ENCODE measurements at places on chromosomes 7 and 10.

GRCh38 chr10:43417950-43418768 is 9.2 kb upstream of the HNRNPF start:
- DNase-seq = no peak

DNA sequence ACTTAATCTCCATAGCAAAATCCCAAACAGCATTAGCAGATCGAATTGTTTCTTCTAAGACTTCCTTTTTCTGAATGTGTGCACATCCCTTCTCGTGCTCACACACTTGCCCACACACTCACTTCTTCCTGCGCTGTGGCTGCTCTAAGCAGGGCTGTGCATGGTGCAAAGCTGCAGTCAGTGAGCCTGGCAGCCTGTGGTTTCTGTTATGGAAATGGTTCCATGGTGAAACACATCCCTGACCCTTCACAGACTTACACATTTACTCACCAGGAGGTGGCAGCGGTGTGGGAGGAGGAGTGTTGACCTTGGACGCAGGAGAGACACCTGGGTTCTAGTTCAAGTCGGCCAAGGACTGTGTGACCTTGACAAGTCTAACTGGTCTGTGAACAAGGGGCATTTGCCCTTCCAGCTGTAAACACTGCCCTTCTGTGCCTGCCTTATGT is 24.9 kb downstream of the MTURN start:
- no peak for DNase-seq

- DNase-seq = no peak
Observed at GRCh38 chr7:55109404-55110167, 90.8 kb downstream of the EGFR start.

DNA sequence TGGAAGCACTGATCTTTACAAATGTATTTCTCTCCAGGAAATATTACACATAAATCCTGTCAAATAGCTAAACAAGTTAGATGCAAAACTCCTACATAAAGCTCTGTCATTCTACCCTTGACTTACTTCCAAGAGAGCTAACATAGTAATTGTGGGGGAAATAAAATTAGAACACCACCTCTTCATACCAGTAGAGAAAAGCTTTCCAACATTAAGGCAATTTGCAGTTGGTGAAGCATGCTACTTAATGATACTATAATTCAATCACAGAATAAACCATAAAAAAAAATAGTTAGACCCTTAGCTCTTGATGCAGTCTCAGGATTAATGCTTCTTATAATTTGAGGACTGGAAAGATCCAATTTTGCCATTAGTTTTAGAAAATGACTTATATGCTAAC is 35.2 kb downstream of the SEMA3A start:
- DNase-seq = no peak

- DNase-seq = no peak
Observed at GRCh38 chr7:85191383-85191782, 4.5 kb upstream of the SEMA3D start.

- no peak for DNase-seq
Observed at GRCh38 chr10:121910673-121911420, 17.0 kb downstream of the ATE1 start.

- DNase-seq = no peak
Observed at GRCh38 chr10:77357185-77357584, 280.4 kb downstream of the KCNMA1 start.

GRCh38 chr10:86178401-86179152 is 188.0 kb downstream of the GRID1 start:
- no peak for DNase-seq

GRCh38 chr7:77308792-77309191 is 107.4 kb downstream of the GSAP start:
- DNase-seq = no peak

GRCh38 chr10:28374036-28374435 is 71.2 kb upstream of the MPP7 start:
- DNase-seq = no peak

GRCh38 chr7:55439627-55440026 is 74.5 kb downstream of the LANCL2 start:
- DNase-seq = no peak

DNA sequence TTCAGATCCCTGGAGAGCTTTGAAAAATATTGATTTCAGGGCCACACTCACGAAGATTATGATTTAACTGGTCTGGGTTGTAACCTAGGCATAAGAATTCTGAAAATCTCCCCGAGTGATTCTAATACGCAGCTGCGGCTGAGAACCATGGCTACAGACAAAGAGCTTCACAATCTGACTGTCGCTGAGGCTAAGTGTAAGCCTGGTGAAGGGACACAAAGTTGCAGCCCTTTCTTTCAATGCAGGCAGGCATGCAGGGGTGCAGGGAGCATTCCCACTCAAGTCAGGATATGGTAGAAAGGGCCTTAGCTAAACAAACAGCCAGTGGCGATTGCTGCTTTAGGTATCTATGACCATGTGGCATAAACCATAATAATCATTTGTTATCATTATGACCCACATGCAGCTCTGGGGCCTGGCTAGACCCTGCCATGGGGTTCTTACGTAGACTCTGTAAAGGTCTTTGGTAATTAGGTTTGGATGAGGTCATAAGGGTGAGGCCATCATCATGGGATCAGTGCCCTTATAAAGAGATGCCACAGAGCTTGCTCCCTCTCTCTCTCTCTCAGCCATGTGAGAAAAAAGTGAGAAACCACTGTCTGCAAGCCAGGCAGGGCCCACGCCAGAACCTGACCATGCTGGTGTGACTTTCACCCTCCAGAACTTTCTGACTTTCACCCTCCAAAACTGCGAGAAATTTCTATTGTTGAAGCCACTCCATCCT is 88.4 kb upstream of the LANCL2 start:
- no peak for DNase-seq

- DNase-seq = no peak
Observed at GRCh38 chr10:78658645-78659597, 409.8 kb upstream of the ZMIZ1 start.

GRCh38 chr10:122499491-122499941 is 38.2 kb downstream of the HTRA1 start:
- DNase-seq = no peak

DNA sequence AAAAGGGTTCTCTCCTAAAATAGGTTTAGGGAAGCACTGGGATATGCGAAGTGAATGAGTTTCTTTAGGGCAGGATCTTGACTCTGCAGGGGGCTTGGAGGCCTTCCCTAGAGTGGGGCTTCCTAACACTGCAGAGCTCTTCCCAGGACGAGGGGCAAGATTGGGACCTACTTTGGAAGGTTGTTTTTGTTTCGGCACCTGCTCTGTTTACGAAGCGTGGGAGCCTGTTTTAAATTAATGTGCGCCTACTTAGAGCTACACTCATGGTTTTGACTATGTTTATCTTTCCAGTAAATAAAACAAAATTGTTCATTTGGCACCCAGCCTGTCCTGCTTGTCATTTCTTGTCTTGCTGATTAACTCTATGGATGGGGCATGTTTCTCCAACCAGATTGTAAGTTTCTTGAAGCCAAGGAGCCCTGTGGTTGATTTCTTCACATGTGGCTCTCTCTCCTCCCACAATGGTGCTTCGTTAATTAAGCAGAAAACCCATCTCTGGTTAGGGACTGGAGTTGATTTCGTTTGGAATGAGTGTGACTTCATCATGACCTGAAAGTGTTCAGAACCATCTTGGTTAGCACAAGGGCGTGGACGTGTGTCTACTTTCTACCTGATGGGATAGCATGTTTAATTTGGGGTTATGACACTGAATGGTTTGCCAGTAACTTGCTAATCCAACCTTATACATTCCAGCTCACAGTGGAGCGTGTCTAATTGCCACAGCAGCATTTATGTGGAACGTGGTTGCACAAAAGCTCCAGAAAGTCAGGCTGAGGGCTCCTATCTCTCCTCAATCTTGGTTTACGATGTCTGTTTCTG is 98.1 kb downstream of the TCF7L2 start:
- DNase-seq = no peak

DNA sequence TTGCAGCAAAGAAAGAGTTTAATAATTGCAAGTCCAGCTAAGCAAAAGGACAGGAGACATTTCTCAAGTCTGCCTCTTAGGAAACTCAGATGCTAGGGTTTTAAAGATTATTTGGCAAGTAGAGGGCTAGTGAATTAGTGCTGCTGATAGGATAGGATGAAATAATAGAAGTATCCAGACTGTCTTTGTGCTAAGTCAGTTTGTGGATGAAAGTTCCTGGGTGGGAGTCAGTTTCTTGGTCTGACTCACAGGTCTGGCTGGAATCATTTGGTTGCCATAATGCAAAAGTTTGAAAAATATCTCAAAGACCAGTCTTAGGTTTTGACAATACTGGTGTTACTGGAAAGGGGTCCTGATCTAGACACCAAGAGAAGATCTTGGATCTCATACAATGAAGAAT is 42.6 kb upstream of the INHBA start:
- DNase-seq = no peak

DNA sequence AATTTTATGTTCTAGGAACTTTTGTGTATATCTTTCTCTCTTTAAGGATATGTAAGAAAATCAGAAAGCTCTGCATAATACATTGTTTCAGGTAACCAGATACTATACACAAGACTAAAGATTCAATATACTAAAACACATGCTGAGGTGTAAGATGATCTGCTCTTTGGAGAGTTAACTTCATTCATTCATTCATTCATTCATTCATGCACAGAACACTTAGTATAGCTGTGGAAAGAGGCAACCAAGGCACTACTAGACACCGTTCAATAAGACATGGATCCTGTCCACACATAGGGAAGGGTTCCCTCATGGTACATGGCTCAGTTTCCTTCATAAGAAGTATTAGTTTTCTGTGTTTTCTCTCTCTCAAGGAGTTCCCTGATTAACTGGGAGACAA is 207.6 kb upstream of the AOAH start:
- no peak for DNase-seq

- no peak for DNase-seq
Observed at GRCh38 chr7:139718141-139718540, 59.7 kb downstream of the HIPK2 start.

GRCh38 chr7:132739271-132739955 is 163.1 kb upstream of the PLXNA4 start:
- DNase-seq = no peak

- DNase-seq = no peak
Observed at GRCh38 chr7:68020102-68020501, 1023.5 kb downstream of the TYW1 start.

GRCh38 chr7:1987084-1987535 is 245.6 kb downstream of the MAD1L1 start:
- DNase-seq = no peak

DNA sequence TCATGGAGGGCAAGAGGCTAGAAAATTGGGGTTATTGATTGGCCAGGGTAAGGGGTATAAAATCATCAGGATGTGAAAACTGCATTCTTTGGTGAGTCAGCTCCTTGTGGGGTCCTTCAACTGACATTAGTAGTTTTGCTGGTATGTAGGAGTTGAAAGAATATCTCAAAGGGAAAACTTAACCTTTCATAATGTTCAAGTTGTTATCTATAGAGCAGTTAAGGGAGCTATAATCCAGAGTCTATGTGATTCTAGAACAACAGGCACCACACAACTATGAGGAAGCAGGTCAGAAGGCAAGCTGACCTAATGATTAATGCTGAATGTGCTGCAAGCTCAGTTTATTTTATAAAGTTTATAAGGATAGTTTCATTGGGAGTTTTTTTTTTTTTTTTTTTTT is 13.7 kb downstream of the PRPS1L1 start:
- no peak for DNase-seq

- DNase-seq = no peak
Observed at GRCh38 chr10:119541046-119541445, 1.5 kb downstream of the RGS10 start.

DNA sequence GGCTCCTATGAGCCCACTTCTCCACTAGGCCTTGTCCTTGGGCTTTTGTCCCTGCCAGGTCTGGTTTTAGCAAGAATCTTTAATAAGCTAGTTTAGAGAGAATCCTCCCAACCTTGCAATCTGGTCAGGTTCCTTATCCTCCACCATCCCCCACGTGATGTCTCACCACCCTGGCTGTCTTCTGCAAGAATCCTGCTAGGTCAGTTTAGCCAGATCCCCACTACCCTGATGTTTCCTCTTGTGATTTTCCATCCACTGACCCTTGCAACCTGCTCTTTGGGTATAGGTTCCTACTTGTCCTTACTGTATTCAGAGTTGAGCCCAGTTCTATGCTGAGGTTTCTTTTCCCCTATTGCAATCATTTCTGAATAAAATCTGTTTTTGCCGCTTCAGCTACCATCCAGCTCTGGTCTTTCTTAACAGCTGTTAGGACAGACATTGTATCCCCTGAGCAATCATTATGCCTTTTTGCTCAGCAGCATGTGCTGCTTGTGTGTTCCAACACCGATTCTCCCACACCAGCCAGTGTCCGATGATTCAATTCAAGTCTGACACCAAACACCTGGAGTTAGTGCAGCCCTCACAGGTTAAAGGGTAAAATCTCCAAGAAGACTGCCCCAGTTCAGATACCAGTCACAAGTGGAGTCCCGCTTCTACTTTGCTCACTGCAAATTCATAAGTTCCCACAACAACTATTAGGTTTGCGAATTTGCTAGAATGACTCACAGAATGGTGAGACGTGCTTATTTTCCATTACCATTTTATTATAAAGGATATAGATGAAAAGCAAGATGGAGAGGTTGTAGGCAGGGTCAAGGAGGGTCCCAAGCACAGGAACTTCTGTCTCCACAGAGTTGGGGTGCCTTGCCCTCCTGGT is 62.2 kb upstream of the ADCY1 start:
- no peak for DNase-seq

GRCh38 chr7:24821045-24821753 is 63.9 kb upstream of the GSDME start:
- peak; percentile 69 for DNase-seq

DNA sequence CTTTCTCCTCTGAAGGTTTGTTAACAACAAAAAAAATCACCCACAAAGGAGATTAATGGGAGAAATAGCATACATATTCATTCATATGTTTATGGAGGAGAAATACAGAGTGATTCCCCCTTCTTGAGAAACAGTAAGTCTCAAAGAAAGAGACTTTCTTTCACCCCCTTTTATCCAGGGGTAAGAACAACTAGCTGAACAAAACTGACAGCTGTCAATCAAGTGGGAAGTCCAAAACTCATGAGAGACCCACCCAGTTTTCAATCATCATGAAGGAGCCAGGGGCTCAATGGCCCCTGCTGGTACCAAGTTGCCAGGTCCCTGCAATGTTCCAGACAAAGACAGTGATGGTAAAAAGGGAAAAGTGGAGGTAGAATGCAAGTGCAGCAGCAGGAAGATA is 1.9 kb upstream of the CYP3A43 start:
- no peak for DNase-seq

GRCh38 chr7:137635874-137636273 is 210.9 kb downstream of the DGKI start:
- no peak for DNase-seq

DNA sequence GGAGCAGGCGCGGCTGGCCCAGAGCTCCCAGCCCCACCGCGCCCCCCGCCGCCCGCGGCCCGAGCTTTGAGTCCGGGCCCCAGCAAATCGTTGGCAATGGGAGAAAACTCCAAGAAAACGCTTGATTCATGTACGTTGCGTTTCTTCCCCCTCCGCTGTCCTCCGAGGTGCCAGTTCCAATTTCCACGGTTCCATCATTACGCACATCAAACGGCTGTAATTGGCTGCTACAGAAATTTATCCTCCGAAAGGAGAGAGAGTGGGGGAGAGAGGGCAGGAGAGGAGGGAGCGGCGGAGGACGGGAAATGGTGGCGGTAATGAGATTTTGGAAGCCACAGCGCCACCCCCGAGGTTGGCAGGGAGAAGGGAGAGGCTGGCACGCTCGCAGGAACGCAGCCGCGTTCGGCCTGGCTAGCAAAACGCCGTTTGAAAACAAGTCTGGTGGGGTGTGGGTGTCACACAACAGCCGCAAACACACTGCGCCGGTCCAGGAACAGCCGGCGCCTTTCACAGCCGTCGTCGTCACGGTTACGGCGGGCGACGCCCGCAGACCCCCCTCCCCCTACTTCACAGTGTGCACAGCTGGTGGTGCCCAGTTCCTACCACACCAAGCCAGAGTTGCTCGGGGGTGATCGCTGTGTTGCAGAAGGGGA is 57.5 kb downstream of the UNCX start:
- peak; percentile 2 for DNase-seq

GRCh38 chr7:108415821-108416536 is 40.3 kb downstream of the NRCAM start:
- no peak for DNase-seq
